ENCODE measurements at places on chromosomes 5 and 9.

DNA sequence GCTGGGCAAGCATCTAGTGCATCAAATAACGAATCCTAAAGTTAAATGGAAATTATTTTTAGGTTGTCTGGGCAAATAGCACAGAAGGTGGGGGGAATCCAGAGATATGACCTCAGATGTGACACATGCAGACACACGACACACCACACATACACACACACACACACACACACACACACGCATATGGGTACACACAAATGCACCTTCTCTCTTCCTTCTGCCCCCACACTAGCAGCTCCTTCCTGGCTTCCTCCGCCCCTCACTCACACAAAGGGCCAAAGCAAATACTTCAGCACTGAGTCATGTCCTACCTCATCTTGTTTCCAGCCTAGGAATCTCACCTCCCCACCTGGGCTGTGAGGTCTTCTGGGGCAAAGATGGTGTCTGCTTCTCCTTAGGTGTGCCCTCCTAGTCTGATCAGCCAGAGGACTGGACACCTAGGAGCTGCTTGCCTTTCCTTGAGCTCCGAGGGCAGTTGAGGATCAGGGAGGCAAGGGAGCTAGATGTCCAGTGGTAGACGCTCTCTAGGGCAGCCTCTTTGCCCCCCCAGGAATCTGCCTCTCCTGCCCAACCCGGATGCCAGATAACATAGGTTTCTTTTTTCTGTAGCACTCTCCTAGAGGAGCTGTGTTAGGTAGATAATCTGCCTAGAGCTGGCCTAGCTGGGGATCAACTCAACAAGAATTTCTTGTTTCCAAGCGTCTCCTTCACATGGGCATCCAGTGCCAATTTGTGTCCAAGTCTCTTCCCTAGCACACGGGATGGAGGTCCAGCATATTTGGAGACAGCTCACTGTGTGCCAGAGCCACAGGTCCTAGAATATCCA lies 14.3 kb upstream of the JADE2 start:
- peak; percentile 25 for DNase-seq

GRCh38 chr9:69760278-69760610 lies 433 bp upstream of the PTAR1 start:
- no peak for DNase-seq

- DNase-seq, result peak; percentile 76
These were observed 2.5 kb upstream of the SPRY4 start for GRCh38 chr5:142327111-142327842.

DNA sequence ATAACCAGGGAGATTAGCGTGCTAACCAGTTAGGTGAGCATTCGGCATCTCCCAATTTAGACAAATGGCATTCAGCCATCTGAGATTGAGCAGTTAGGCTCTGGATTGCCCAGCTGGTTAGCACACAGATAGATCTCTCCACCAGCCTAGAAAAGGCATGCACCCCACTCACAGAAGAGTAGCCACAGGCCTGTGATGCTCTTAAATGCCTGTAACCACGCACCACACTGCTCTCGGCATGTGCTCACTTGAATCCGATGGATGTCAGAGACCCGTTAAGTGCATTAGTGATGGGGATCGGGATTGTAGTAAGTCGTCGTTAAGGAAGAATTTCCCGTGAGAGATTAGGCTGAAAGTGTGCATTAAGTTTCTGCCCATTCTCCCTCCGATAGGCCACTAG lies 23.0 kb downstream of the MARCHF6 start:
- no peak for DNase-seq

- DNase-seq, result peak; percentile 7
These were observed 10.5 kb upstream of the ADGRV1 start for GRCh38 chr5:90548069-90548593.

DNA sequence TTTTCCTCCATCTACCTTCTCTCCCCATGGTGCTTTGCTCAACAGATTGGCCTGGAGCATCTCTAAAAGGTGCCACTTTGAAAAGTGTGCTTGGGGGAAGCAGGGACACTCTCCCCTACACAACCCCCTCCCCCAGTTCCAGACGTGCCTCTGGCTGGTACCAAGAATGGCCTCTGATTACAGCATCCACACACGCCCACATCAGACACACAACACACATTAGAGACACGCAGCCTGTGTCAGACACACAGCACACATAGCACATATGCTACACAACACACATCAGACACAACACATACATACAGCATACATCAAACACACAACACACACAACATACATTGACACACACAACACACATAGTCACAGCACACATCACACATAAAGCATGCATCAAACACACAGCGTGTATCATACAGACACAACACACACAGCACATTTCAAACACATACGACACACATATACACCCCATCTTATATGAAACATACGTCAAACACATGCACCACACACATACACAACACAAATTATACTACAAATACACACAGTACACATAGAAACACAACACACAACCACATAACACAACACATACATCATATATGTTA lies 150.4 kb downstream of the RGS3 start:
- DNase-seq, result no peak

DNA sequence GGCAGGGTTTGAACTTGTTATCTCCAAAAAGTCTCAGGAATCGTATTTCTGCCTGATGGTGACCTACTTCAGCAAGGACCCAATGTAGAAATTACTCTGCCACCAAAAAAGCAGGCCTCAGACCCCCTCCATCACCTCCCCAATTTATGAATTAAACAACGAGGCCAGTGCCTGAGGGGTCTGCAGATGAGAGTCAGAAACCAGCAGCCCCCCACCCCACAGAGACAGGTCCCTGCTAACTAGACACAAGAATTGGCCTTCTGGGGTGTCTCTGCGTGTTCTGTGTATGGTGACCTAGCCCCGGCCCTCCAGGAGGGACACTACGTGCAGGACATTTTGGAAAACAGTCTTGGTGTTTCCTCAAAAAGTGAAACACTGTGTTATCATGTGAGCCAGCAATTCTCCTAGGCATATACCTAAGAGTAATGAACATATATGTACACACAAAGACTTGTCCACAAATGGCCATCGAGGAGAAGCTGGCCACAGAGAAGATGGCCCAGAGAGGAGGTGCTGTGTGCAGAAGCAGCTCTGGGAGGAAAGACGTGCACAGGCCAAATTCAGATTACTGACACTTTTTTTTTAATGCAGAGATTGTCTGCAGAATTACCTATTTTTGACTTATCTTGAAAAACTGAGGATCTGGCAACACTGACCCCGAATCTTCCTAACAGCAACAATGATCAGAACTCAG lies 93.8 kb downstream of the ADAMTS2 start:
- no peak for DNase-seq

- DNase-seq, result peak; percentile 31
These were observed 4.5 kb downstream of the UBE2D2 start for GRCh38 chr5:139565411-139566305.

- DNase-seq, result peak; percentile 36
These were observed 28.4 kb upstream of the SLC12A7 start for GRCh38 chr5:1140171-1140817.

- no peak for DNase-seq
These were observed 21.1 kb downstream of the TNPO1 start for GRCh38 chr5:72837524-72838096.

DNA sequence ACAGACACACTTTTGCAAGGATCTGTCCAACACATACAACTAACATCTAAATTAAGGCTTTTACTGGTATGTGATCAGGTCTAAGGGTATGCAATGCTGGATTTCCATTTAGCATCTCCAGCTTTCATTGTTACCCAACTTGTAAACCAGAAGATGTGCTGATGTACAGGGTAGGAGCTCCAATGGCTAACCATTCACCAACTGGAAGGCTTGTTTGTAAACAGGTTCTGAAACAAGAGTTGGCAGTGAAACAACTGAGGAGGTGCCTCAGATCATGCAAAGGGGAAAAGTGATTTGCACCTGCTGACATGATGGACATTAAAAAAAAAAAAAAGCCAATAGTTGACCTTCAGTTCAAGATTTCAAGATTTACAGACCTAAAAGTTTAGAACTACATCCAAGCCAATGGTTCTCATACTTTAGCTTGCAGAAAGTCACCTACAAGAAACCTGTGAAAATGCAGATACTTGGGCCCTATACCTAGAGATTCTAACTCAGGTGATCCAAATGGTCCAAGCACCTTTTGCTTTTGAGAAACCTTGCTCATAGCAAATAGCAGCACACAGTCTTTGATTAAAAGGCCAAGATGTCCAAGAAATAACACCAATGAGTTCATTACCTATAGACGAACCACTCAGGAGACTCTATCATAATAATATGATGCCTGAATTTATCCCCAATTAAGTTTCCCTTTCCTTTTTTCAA lies 64.0 kb upstream of the GLRX start:
- DNase-seq, result no peak

DNA sequence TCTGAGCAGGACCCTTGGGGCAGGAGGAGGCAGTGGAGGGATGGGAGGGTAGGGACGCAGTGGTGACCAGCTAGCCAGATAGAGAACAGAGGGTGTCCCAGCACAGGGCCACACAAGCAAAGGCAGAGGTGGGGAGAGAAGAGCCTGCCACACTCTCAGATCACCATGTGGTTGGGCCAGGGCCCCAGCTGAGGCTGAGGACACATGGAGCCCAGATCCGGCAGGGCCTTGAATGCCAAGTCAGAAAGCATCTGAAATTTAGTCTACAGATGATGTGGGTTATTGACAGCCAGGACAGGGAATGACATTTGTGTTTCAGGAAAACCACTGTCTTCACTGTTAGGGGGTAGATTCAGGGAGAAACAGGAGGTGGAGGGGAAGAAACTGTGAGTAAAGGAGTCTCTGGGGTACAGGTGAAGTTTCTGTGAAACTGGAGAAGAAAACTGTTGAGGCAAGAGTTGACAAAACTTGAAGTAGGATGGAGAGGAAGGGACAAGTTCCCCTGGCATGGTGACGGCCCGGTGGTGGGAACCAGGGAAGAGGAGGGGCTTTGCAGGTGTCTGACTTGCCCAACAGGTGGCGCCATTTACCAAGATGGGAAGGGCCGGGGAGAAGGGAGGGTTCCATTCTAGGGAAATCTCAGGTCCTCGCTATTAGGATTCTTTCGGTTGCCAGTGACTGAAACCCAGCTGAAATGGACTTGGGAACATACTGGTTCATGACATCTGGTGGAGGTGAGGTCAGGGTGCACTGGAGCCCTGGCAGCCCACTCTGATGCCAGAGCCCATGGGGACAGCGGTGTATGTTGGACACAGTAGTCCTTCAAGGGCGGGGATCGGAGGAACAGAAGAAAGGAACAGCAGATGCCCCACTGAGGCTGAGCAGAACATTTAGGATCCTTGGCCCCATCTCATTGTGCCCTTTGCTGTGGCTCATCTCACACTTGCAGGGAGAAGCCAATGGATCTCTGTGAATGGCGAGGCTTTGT lies 100.1 kb downstream of the KCNIP1 start:
- peak; percentile 3 for DNase-seq

- no peak for DNase-seq
These were observed 143.3 kb upstream of the SMARCA2 start for GRCh38 chr9:1871626-1872419.

DNA sequence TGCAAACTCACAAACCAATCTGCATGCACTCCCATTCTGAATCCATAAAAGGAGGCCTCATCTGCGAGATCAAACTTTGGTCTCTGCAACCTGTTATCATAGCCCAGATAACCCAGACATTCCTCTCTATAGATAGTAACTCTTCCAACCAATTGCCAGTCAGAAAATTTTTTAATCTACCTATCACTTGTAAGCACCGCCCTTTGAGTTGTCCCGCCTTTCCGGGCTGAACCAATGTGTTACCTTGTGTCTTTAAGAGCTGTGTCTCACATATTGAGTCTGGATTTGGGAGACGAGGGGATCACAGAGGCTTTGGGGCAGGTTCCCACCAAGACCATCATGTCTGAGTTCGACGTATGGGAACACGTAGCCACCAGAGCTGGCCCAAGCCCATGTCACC lies 91.1 kb upstream of the PPP1R26 start:
- DNase-seq, result no peak

GRCh38 chr5:110087829-110088228 lies 398.1 kb downstream of the MAN2A1 start:
- peak; percentile 62 for DNase-seq

DNA sequence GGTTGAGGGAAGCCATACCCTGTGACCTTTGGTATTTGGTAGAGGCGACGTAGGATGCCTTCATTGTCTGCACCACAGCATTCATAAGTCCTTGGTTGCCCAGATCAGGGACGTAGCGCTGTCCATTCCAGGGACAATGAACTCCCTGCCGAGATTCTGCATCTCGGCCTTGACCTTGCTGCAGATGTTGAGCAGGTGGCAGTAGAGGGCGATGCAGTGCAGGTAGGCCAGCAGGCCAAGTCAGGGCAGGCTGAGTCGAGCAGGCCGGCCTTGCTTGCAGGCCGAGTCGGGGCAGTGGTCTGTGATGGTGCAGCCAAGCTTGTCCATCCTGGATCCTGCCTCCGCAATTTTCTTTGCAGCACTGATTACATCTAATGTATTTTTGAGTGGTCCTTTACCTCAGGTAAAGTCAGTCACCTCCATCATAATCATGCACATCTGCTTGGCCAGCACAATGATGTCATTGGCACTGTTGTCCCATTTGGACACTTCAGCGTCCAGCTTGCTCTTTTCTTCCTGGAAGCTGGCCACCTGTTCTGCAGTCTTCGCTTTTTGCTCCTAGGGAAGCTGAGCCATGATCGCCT lies 93.4 kb upstream of the CCDC112 start:
- DNase-seq, result no peak

GRCh38 chr5:115816226-115817081 lies at the start of gene CDO1:
CDO1 (minus strand) TSS chr5:115816659; CDS start chr5:115816397, 262 bp downstream.
- peak; percentile 48 for DNase-seq

GRCh38 chr5:171363846-171364245 lies 23.8 kb upstream of the NPM1 start:
- no peak for DNase-seq

DNA sequence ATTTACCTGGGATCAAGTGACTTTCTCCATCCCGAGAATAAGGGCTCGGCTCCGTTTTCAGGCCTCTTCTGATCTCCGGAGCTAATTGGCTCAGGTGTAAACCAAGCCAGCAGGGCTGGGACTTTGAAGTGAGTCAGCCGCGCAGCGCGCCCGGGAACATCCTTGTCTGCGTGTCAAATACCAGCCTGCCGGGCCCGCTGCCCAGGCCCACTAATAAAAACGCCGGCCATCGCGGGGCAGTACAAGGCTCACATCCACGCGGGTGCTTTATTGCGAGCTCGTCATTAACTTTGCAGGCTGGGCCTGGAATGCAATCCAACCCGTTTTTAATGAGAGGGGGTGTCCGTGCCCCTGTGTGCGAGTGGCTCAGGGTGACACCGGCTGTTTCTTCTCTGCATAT lies 416.8 kb downstream of the IRX2 start:
- DNase-seq, result no peak

GRCh38 chr9:132498531-132499210 lies 83.7 kb upstream of the BARHL1 start:
- DNase-seq, result no peak

DNA sequence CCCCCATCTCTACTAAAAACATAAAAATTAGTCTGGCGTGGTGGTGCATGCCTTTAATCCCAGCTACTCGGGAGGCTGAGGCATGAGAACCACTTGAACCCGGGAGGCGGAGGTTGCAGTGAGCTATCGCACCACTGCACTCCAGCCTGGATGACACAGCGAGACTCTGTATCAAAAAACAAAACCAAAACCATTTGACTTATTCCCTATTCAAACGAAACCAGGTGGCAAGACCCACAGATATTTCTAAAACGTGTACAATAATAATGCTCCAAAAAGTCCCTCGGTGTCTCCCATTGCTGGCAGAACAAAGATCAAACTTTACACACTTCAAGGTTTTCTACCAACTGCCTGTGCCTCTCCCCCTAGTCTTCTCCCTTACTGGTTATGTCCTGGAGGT lies 29.8 kb downstream of the HMGCR start:
- DNase-seq, result no peak

All from LHCN-M2 (cell line).